ENCODE measurements at places on chromosomes 1 and 21.

DNA sequence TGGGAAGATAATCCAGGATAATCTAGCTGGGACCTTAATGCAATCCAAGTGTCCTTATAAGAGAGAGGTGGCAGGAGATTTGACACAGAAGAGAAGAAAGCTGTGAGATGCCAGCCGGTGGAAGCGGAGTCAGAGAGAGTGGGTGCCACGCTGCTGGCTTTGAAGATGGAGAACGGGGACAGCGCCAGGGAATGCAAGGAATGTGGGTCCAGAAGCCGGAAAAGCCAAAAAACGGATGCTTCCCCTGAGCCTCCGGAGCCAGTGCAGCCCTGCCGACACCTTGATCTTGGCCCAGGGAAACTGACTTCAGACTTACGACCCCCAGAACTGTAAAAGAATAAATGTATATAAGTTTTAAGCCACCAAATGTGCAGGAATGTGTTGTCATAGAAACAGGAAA lies 152.6 kb downstream of the ZNF281 start:
- no peak for DNase-seq

DNA sequence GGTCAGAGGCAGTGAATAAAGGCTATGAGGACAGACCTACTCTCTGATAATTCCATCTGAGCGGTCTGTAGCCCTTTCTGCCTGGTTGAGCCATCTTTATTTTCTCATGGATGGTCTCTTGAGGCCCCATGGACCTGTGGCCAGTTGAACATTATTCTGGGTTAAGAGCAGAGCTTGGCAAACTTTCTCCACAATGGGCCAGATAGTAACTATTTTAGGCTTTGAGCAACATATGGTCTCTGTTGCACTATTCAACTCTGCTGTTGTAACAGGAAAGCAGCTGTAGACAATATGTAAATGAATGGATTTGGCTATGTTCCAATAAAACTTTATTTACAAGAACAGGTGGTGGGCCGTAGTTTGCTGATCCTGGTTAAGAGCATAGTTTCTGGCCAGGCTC lies 62.7 kb downstream of the KAZN start:
- DNase-seq, result no peak

DNA sequence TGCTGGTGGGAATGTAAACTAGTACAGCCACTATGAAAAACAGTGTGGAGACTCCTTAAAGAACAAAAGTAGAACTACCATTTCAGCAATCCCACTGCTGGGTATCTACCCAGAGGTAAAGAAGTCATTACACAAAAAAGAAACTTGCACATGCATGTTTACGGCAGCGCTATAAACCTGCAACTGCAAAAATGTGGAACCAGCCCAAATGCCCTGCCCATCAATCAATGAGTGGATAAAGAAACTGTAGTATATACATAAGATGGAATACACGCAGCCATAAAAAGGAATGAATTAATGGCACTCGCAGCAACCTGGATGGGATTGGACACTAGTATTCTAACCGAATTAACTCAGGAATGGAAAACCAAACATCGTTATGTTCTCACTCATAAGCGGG lies 51.0 kb downstream of the ZSWIM5 start:
- no peak for DNase-seq

- DNase-seq, result no peak
Measured at GRCh38 chr1:232014941-232015340, 388.4 kb downstream of the DISC1 start.

DNA sequence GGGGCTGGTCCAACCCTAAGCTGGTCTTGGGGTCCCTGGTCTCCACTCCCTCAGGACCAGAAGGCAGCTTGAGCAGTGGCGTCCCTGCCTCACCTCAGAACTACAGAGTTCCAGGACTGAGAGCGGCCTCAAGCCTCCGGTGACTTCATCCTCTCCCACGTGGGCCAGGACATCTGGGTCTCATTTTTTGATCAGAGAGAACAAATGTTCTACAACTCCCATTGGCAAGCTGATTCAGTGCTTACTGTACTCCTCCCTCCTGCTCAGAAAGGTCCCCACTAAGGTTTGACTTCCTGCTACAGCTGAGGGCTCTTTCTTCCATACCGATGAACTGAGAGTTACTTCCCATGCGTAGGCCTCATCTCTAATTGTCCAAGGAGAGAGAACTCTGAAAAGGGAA lies 78.5 kb downstream of the PLXNA2 start:
- no peak for DNase-seq

GRCh38 chr21:45554477-45555175 lies 12.4 kb upstream of the SLC19A1 start:
- peak; percentile 90 for DNase-seq

- DNase-seq, result no peak
Measured at GRCh38 chr1:159943908-159944622, 1.3 kb downstream of the IGSF9 start.

DNA sequence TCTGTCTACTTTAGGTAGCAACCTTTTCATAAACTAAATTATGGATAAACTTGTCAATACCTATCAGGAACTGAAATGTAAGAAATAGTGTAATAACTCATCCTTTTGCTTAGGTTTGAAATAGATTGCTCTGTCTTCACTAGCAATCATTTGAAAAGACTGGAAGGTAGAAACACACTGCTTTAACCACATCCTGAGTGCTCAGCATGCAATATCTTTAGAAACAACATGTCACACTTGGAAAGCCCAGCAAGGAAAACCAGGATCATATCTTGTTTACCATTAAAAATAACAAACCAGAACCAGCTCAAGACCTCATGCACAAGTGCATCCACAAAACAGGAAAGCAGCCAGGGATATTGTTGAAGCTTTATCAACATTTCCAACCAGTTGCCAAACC lies 3.6 kb downstream of the KCNJ6 start:
- no peak for DNase-seq

DNA sequence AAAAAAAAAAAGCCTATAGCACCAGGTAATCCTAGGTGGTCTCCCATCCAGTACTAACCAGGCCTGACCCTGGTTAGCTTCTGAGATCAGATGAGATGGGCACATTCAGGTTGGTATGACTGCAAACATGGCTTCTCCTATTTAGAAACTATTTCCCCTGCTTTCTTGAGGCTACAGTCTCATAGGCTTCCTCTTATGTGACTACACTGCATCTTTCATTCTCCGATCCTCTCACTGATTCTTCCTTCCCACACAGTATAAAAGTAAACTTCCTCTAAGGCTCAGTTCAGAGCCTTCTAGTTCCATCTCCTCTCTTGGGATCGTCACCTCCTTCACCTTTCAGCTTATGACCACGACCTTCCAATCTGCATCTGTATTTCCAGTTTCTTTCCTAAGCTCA lies 30.4 kb upstream of the RNF2 start:
- DNase-seq, result no peak

GRCh38 chr1:221863635-221864034 lies 121.7 kb upstream of the DUSP10 start:
- DNase-seq, result no peak

GRCh38 chr1:185495007-185495406 lies 178.0 kb upstream of the IVNS1ABP start:
- DNase-seq, result no peak

DNA sequence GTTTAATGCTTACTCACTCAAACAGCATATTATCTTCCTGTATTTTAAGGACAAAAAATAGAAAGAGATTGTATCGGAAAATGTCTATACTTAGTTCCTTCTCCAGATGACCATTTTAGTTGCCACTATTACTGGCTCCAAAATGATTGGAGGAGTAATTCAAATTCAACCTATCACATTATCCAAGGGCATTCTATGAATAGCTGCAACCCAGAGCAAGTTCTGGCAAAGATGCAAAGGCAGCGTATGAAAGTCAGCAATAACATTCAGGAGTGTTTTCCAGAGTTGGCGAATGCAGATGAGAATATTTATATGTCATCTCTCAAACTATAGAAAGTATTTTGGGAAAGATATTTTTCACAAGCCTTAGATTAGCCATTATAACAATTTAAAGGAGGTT lies 389.8 kb upstream of the ADGRL2 start:
- DNase-seq, result no peak

GRCh38 chr1:34631126-34631525 lies 123.7 kb upstream of the GJB5 start:
- no peak for DNase-seq

DNA sequence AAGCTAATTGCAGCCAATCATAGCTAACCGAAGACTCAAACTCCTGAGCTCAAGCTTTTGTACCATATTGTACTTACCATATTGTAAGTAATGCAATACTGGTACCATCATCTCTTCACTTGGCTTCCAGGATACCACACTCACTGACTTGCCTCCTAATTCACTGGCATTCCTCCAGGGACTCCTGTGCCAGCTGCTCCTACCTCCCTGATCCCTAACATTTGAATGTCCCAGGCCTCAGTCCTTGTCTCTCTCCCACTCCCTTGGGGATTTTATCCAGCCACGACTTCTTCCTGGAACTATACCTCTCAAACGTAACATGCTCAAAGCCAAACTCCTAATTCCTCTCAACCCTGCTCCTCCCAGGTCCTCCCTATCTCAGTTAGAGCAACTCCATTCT lies 33.8 kb downstream of the USP48 start:
- no peak for DNase-seq

- DNase-seq, result peak; percentile 42
Measured at GRCh38 chr1:211352985-211353515, 26.4 kb downstream of the TRAF5 start.

- DNase-seq, result no peak
Measured at GRCh38 chr1:216758161-216758560, 34.9 kb upstream of the ESRRG start.

DNA sequence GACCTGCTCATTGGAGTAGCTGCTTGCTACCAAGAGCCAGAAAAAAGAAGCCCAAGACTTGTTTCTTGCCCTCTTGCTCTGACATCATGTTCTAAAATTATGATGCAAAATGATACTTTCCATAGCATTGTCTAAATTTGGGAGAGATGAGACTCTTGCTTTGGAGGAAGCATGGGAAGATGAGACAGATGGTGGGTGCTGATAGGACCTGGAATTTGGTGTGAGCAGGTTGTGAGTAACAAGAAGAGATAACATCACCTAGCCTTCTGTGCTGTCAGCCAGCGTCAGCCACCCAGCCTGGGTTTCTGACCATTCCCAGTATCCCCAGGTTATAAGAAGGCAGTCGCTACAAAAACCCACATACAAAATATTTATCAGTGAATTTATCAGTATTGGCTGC lies 67.1 kb upstream of the GCLM start:
- DNase-seq, result no peak

- no peak for DNase-seq
Measured at GRCh38 chr1:37723390-37724078, 31.2 kb downstream of the CDCA8 start.

DNA sequence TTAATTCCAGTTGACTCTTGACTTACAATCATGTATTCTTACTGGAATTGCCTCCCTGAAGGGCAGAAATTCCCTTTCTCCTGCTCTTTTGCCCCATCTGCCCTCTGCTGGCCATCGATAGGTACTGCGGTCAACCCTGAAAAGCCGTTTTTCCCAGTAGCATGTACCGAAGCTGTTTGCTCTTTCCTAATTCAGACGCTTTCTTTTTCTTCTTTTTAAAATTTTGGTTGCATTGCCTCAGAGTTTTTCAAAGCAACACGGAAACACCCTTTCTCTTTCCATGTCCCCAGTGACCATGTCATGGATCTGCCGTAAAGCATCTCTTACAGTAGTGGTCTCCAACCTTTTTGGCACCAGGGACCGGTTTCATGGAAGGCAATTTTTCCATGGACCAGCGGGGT lies 164.2 kb upstream of the C1orf21 start:
- no peak for DNase-seq

GRCh38 chr1:83961571-83962295 lies 37.2 kb downstream of the TTLL7 start:
- no peak for DNase-seq

GRCh38 chr1:109879881-109880525 lies 30.6 kb upstream of the CSF1 start:
- DNase-seq, result no peak

GRCh38 chr1:112371775-112372174 lies 24.2 kb upstream of the CTTNBP2NL start:
- no peak for DNase-seq

DNA sequence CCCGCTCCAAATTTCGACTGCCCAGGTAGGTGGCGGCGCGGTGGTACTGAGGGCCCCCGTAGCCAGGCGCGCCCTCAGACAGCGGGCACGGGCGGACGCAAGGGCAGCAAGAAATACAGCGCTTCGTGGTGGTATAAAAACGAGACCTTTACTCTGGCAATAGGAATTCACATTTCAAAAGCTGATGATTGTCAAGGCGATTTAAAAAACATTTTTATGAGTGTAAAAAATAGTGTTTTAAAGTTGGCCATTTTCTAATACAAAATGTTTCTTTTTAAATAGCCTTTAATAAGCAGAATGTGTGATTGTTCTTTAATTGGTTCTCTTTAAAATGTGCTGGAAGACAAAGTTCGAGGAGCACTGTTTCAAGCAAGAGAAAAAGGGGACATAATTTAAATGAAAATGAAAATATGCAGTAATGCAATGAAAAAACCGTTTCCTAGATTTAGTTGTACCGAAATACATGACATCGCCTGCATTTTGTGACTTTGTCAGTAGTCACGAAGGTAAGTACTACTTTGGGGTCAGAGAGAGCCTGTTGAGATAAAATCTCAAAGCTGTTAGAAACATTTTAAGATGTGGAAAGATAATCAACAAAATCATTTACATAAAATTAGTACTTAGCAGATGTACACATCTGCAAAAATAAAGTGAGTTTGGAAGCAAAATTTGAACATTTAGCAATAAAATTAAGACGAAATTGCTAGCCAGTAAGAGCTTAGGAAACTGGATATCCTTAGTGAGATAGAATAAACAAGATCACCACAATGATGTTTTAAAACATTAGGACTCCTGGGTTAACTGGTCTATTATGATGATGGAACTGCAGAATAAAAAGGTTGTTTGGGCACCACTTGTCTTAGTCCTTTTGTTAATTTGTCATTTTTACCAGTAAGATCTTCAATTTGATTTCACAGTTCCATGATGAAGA lies 1.1 kb upstream of the PSMG1 start:
- no peak for DNase-seq

- DNase-seq, result no peak
Measured at GRCh38 chr1:228490120-228491078, 3.2 kb downstream of the RNF187 start.

DNA sequence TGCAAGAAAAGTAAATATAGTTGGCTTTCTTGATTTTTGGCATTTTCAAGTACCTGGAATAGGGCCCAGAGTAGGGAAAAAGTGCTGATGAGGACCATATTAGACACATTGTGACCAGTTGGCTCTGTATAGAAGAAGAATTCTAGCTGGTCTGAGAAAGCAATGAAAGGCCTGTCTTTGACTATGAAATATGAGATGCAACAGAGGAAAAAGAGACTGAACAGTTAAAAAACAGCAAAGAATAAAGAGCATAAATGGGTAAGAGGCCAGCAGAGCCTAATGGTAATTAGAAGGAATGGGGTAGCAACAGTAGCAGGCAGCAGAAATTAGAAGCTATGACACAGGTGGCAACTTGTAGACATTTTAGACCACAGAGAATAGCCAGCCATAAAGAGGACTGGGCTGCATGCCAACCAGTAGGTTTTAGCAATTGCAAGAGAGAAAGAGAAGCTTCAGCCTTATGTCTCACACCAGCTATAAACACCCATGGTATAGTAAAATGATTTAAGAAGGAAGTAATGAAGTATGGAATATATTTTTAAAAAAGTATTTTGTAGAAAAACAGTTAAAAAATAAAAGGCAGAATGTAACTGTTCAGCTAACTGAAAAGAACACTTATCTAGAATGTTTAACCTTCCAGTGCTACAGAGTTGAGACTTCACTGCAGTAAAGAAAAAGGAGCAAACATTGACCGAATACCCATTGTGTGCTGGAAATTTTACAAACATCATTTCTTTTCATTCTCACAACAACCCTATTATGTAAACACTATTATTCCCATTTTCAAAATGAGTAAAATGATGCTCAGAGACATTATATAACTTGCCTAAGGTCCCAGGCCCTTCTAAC lies 114.1 kb downstream of the LHX4 start:
- DNase-seq, result no peak

- no peak for DNase-seq
Measured at GRCh38 chr1:223374064-223374610, 10.2 kb upstream of the SUSD4 start.

Measured in stimulated activated CD4-positive, alpha-beta T cell treated with anti-CD3 and anti-CD28 coated beads, Interleukin-15, amount 100 ng/mL, for 1 hour (primary cell).